ENCODE measurements at places on chromosomes 12 and 14.

GRCh38 chr12:67826946-67827720, 162.1 kb upstream of the IFNG-AS1 start:
- no peak for DNase-seq

- peak; percentile 5 for DNase-seq
These were observed 1.0 kb downstream of the BLTP3B start for GRCh38 chr12:100141666-100141997.

DNA sequence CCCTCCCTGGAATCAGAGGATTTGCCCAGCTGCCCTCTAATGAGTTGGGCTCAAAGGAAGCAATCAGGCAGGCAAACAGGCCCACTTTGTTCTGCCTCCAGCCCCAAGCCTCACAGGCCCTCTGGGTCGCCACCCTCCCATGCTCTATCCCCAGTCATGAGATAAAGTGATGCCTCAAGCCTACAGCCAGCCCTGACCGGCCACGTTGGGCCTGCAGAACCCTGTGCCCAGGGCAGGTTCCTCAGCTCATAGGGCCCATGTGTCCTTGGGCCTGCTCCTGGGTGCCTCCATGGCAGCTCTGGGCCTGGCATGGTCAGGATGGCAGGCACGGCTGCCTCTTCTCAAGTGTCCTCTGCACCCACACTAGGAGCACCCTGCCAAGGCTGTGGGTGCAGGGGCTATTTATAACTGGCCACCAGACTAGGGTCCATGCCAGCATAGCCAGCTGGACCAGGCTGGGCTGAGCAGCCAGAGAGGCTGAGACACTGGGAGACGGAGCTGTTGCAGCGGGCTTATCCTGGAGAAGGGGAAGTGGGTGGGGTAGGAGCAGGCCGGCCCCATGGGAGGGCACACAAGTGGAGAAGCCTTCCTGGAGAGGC, 20.2 kb downstream of the HDAC7 start:
- no peak for DNase-seq

DNA sequence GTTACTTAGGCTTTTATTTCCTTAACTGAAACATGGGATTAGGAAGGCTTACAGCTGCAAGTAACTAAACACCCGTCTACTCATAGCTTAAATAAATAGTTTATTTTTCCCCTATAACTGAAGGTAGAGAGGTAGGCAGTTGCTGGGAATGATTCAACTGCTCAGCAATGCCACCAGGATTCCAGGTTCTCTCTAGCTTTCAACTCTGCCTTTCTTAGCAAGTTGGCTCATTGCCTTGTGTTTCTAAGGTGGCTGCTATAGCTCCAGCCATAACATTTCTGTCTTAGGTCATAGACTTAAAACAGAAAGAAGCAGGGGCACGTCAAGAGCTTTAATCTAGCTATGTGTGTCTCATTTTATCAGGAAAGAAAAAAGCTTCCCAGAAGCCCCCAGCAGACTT, 103.7 kb upstream of the MDM1 start:
- no peak for DNase-seq

- no peak for DNase-seq
These were observed 84.9 kb upstream of the EVL start for GRCh38 chr14:99980299-99980698.

- no peak for DNase-seq
These were observed 3.2 kb downstream of the MMP19 start for GRCh38 chr12:55839345-55840140.

DNA sequence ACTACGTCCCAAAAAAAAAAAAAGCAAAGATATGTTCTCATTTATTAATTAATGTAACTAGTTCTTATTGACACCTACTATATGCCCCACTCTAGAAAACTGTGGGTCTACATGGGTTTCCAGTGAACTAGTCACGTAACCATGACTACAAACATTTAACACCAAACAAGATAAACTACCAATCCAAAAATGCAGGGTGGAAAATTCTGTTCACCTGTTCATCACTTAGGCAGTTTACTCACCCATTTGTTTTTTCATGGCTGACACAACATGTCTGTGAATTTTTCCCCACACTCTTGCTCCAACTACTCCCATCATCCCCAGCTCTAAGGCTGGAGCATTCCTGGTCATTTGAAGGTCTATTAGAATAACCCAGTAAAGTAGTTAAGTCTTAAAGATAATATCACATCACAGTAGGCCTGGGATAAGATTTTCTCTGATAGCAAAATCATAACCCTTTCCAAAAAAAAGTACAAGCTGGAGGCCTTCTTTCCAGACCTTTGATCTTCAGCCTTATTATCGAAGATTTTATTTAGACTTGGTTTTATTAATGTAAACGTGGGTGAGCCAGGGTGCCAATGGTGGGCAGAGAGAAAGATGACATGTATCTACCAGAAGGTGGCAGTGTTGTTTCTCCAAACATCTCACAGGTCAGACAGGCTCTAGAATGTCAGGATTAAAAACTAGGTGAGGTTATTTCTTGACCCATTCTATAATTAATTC, 61.6 kb upstream of the DAAM1 start:
- peak; percentile 7 for DNase-seq

GRCh38 chr12:2375871-2376270, 323.1 kb downstream of the CACNA1C start:
- DNase-seq: no peak

GRCh38 chr12:129230995-129231394, 377.7 kb downstream of the GLT1D1 start:
- DNase-seq: no peak

- DNase-seq: no peak
These were observed 24.0 kb downstream of the RNF34 start for GRCh38 chr12:121423682-121424623.

- no peak for DNase-seq
These were observed 27.2 kb downstream of the KLC1 start for GRCh38 chr14:103656031-103656755.

- no peak for DNase-seq
These were observed 245.5 kb upstream of the DDHD1 start for GRCh38 chr14:53398616-53399015.

DNA sequence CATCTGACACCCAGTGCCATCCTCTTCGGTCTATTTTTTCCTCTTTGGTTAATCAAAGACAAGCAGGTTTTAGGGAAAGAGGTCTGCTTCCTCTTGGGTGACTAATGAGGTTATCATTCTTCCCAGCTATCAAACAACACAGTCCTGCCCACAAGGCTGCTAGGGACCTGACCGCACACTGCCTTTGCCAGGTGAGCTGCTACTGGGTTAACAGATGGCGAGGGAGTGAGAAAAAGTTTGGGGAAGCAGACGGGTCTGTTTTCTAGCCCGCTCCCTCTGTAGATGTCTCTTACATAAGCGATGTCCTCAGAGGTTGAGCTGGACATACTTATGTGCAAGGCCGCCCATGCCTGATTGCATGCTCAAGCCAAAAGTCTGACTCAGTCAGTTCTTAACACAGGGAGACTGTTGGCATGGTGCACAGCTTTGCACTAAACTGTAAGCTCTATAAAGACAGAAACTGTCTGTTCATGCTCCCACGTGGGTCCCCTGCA, 94.1 kb downstream of the SLC15A4 start:
- DNase-seq: no peak

DNA sequence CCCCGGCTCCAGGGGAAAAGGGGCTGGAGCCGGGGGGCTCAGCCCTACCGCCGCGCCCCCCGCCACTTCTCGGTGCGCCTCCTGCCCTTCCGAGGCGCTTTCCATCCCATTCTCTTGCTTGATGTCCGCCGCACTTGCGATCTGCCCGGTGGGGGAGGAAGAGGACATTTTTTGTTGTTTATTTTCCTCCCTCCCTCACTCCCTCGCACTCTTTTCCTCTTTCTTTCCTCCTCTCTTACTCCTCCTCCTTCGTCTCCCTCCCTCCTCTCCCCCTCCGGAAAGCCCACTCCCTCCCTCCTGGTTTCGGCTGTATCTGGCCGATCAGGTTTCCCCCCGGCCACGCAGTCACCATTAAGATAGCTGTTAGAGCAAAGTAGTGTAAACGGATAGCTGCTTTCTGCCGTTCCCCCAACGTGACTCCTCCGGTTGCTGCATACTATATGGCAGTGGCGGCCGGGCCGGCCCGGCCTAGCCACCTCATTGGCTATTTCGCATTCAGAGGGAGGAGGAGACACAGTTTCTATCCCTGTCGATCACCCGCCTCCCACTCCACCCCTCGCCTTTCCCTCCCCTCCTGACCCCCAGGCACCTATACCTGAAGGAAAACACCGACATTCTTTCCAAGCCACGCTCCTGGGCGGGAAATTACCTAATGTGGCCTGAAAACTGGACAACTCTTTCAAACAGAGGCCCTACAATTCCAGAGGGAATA, at the start of gene SIX4:
Gene SIX4 (minus strand): TSS at position 445 of the 712 bp plus-strand sequence. CDS start 277 bp downstream, at position 168.
- DNase-seq: no peak

- DNase-seq: no peak
These were observed 35.7 kb upstream of the GPR132 start for GRCh38 chr14:105100910-105101309.

DNA sequence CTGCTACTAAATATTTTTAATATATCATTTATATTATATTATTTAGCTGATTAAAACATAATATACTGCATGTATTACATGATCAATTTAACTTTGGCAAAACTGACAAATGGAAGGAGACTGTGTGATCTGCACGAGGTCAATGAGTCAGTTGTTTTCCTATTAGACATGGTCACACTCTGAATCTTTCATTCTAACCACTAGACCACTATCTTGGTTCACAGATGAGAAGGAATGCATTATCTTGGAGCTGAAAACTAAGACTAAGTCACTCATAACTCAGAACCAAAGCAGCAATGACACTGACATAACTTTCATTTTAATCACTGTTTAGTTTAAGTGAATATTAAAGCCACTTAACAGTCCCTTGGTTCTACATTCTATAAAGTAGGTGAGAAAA, 37.4 kb downstream of the GNPTAB start:
- DNase-seq: no peak

GRCh38 chr14:103879570-103880347, 32.4 kb upstream of the PPP1R13B start:
- DNase-seq: no peak

DNA sequence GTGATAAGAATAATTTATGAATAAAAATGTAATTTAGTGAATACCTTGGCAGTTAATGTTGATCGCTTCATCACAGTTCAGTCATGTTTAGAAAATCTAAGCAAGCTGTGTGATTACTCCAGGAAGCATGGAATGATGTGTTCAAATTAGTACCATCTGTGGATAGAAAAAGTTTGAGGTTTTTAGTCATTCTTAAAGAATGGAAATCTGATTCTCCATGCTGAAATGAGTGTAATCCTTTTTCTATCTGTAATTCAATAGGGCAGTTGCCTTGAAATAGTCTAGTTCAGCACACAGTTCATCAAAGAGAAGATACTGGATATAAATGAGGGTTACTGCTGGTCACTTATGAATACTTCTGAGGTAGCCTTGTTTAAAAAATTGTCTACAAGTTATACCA, 127.2 kb upstream of the MYF6 start:
- DNase-seq: no peak

GRCh38 chr14:64556526-64556925, 6.8 kb downstream of the PPP1R36 start:
- no peak for DNase-seq

- no peak for DNase-seq
These were observed 5.2 kb upstream of the KRT1 start for GRCh38 chr12:52685406-52685890.

DNA sequence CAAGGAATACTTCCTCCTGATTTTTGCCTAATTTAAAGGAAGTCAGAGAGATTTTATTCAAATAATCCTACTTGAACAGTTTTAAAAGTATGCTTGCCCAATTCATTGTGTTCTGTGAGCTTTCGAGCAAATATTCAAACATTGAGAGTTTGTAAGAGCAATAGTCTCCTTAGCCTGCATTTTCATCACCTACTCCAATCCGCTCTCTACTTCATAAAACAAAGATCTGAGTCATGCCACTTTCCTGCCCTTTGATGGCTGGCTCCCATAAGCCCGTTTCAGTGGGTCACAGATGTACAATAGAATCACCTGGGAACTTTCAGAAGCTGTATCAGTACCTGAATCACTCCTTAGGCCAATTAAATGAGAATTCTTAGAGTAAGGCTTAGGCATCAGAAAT, 319.2 kb downstream of the PDZRN4 start:
- no peak for DNase-seq

DNA sequence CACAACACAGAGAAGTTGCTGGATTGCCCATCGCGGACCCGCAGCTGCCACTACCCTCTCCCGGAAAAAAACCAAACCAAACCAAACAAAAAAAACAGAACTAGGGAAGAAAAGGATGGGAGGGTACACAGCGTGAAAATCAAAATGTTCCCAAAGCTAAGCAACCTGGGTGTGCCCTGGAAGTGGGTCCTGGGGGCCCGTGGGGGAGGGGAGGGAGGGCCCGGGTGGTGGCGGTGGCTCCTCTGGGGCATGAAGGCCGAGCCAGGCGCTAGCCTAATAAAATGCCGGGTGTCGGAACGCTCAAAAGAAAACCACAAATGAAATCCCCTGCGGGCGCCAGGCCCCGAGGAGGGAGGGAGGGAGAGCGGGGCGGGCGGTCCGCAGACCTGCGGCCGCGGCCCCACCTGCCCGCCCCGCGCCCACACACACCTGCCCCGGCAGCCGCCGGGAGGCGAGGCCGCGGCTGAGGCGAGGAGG, 787 bp downstream of the HECTD4 start:
- peak; percentile 26 for DNase-seq

Data from activated gamma-delta T cell treated with anti-CD3 and anti-CD28 coated beads, Interleukin-2, amount 50 U/mL, for 16 hours (primary cell).